ENCODE measurements at places on chromosomes 3 and 15.

DNA sequence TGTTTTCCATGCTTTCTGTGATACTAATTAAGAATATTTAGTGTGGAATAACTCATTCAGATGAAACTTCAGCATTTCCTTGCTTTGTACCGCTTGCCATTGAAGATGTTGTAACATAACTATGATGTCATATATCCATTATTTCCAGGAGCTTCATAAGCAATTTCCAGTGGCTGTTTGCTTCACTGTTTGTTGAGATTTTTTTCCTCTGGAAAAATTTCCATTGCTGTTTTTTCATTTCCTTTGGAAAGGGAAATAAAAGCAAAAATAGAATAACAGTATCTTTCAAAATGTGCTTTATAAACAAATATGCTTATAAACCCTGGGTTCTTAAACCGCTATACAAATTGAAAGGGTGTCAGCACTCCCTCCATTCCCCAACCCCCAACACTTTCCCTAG lies 319.6 kb upstream of the SEMA6D start:
- no peak for DNase-seq

DNA sequence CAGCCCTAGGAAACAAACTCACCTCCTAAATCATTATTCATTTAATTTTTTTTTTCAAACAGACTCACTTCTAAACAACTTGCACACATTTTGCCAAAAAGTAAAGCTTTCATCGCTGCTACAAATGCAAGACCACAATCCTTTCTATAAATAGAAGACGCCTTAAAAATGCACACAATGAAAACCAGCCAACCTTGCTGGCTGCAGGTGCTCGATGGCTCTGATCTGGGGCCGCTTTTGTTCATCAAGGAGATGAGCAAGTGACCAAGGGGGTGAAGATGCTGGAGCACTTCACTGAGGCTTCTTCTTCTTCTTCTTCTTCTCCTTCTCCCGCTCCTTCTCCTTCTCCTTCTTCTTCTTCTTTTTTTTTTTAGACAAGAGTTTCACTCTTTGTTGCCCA lies 12.7 kb upstream of the SLC6A6 start:
- DNase-seq: no peak

DNA sequence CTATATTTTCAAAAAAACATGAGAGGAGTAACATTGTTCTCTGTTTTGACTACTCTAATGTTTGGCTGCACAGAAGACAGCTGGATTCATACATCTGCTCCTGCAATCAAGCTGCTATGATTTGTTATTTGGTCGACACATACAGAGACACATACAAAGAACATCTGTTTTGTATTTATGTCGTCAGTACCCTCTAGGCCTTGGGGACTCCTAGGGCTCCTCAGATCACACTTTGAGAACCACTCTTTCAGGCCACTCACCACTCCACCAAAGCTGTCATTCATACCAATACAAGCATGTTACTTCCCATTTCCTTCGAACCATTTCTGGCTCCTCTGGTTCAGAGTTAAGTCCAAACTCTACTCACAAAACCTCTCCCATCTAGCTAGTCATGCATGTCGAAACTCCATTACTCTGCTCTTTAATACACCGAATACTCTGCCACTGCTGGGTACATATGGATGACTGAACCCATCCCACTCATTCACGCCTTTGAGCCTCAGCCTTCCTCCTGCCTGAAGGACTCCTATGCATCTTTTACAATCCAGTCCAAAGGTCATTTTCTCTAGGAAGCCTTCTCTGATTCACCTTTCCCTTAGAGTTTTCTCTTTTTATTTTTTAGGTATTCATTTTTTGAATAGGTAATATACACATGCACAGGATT lies 102.9 kb upstream of the ARHGEF3 start:
- DNase-seq: no peak

DNA sequence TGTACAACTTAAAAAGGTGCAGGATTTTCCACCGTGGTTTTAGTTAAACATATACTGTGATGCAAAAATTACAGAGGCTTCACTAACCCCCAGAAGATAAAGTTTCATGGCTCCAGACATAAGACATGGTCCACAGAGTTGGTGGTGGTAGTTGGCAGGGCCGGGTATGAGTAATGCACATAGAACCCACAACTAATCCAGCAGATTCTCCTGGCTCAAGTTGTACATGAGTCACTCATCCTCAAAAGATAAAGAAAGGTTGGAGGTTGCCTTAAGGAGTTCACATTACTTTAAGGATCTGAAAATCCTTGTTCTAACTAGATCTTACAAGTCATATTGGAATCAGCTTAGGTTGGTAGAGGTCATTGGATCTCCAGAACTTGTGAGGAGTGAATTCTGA lies 98.3 kb upstream of the ZBTB20 start:
- DNase-seq: no peak

DNA sequence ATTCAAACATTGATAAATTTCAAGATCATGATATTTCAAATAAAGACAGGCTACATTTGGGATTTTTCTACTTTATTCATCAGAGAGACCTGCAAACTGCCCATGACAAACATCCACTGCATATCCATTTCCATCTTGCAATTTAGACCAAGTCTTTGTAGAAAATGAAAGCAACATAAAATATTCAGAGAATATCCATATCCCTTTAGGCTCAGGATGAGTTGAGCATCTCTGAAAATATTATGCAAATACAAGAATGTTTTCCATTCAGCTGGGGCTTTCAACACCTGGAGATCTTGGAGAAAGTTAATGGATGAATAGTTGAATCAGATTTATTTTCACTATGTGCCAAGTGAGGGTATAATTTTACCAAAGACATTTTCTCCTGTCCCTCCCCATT lies 103.4 kb downstream of the TUSC7 start:
- no peak for DNase-seq

GRCh38 chr3:194397757-194398312 lies 1.2 kb downstream of the GP5 start:
- DNase-seq: no peak

- no peak for DNase-seq
These were observed 35.4 kb downstream of the SV2B start for GRCh38 chr15:91135201-91136130.
